HuH-7.5 (cell line): ENCODE measurements at places on chromosomes 5 and 9.
A peak's percentile ranks its signal among the peaks of the same experiment; 100 is the strongest.

- no peak for DNase-seq
Observed at GRCh38 chr5:109141222-109142200, 268.3 kb downstream of the PJA2 start.

DNA sequence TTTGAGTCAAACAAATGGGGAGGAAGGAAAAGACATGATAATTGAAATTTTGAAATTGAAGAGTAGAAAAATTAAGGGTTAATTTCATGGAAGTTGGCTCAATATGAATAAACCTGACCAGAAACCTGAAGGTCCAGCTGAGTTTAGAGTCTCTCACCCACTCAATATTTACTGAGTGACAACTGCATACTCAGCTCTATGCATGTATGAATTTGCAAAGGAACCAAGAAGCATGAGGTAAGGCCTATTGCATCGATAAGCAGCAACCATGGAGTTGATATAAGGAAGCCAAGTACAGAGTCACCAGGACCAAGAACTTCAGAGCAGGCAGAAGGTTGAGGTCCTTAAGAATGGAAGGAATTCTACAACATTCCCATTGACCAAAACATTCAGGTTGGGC lies 163.4 kb downstream of the SEMA5A start:
- DNase-seq: no peak

- DNase-seq: no peak
Observed at GRCh38 chr9:2595973-2596372, 25.6 kb upstream of the VLDLR start.

- DNase-seq: no peak
Observed at GRCh38 chr5:56004874-56005273, 10.1 kb upstream of the IL6ST start.

- DNase-seq: no peak
Observed at GRCh38 chr5:82221020-82221419, 57.1 kb downstream of the RPS23 start.

DNA sequence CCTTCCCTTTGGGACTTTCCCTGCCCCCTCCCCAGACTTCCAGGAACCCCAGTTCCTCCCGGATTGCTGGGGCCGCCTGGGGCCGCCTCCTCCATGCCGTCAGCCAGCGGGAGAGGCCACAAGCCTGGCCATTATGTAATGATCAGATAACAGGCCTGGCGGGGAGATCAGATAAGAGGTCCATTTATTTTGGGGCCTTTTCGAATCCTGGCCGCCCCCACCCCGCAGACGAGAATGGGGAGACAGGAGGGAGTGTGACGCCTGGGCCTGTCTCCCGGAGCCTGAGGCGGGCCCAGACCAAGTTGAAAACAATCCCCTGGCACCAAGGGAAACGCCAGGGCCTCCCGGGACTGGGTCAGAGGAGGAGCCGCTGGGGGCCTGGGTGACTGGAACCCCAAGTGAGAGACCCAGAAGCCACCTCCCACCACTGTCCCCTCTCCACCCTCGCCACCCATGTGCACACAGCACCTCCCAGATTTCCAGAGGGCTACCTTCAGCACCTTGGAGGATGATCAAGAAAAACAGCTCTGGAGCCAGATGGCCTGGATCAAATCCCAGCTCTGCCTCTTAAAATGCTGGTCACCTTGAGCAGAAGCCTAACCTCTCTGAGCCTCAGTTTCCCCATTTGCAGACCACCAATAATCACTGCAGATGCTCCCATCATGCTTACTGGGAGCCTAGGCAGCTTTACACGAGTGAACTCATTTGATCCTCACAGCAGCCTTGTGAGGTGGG lies 7.8 kb downstream of the ENG start:
- DNase-seq: no peak

- no peak for DNase-seq
Observed at GRCh38 chr5:92841604-92842155, 739.3 kb downstream of the NR2F1-AS1 start.

GRCh38 chr5:74185599-74185998 lies 454.9 kb downstream of the ENC1 start:
- no peak for DNase-seq

DNA sequence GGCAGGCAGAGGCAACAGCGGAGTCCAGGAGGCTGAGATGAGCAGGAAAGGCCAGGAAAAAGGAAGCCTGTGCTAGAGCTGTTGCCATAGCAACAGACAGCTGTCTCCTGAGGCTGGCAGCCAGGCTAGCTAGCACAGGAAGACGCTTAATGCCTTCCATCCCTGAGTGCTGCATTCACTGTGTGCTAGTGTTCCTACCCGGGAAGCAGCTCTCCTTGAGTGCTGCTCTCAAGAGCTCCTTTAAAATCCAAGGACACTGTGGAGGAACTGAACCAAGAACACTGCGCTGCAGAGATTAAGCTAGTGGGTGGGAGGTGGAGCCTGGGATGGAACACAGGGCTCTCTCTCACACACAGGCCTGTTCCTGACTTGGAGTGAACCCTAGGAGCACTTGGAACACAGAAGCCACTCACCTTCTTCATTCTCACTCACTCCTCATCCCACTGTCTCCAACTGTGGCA lies 53.5 kb upstream of the IL7R start:
- no peak for DNase-seq

GRCh38 chr5:161094411-161094810 lies 242.4 kb upstream of the ATP10B start:
- DNase-seq: no peak

- no peak for DNase-seq
Observed at GRCh38 chr5:102611312-102611711, 112.5 kb upstream of the SLCO6A1 start.

- no peak for DNase-seq
Observed at GRCh38 chr5:67202828-67203227, 6.2 kb upstream of the CD180 start.

- DNase-seq: no peak
Observed at GRCh38 chr9:2192356-2192979, 177.3 kb downstream of the SMARCA2 start.

DNA sequence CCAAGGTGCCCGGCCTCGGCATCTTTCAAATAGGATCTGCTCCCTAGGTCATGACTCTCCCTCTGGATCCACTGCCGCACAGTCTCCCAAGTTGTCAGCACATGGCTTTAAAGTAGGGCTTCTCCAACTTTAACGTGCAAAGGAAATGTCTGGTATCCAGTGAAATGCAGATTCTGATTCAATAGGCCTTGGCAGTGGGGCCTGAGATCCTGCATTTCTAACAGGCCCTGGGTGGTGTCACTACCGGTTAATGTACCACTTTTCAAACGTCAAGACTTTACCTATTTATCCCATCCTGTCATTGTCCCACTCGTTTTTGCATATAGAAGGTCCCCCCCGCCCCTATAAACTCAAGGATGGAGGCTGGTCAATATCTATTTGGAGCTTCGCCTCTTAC lies 137.6 kb upstream of the ZNF618 start:
- no peak for DNase-seq

GRCh38 chr5:145887217-145887616 lies 14.4 kb upstream of the GRXCR2 start:
- no peak for DNase-seq

DNA sequence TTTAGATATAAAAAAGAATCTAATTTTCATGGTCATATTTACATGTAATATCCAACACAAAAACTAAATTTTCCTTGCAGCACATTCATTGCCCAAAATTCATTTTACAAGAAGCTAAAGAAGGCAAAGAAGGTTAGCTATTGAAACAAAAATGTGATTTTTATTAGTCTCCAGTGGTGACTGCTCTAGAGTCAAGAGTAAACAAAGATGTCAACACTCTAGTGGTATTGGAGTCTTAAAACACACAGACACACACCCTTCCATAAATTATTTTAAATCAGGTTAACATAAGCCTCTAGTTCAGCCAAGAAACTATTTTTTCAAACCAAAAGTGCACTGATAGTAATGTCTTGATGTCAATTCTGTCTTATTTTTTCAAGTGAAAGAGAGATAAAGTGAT lies 329.2 kb downstream of the ZNF608 start:
- DNase-seq: no peak

- no peak for DNase-seq
Observed at GRCh38 chr5:11973469-11973868, 69.2 kb upstream of the CTNND2 start.

GRCh38 chr9:136172412-136173079 lies 32.4 kb downstream of the LHX3 start:
- no peak for DNase-seq

GRCh38 chr9:15240927-15241326 lies 66.1 kb downstream of the TTC39B start:
- DNase-seq: no peak

- DNase-seq: peak; percentile 78
Observed at GRCh38 chr5:43007246-43007910, 32.7 kb downstream of the ANXA2R start.

- DNase-seq: no peak
Observed at GRCh38 chr5:128144491-128144890, 60.9 kb downstream of the SLC12A2 start.

DNA sequence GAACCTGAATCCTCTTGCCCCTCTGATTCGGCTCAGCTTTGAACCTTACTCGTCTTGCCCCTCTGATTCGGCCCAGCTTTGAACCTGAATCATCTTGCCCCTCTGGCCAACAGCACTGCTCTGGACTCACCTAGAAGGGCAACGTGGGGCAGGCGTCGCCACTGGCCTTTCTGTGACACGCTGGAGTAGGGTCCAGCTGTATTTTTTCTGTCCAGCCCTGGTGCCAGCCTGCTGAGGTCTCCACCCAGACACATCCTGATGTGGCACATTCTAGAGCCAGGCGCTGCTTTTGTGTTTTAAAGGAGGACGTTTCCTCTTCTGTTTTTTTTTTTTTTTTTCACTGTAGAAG lies 15.2 kb upstream of the CPEB4 start:
- no peak for DNase-seq

DNA sequence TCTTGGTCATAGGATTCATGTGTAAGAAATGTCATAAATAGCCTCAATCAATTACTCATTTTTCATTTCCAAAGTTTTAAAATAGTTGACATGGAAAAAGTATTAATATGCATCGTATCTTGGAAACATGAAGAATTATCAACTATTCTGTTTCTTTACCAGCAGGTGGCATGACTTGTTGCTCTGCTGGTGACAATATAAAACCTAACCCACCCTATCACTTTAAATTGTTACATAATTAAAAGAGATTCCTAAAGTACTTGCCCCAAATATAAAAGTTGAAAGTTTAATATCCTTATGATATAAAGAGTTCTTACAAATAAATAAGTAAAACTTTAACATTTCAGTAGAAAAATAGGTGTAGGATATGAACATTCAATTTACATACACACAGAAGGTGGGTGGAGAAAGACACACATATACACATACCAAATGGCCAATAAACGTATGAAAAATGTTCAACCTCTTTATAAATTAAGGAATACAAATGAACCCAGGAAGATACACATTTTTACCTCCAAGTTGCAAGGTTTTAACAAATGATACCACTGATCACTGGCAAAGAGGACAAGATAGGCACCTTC lies 30.6 kb downstream of the MAP1B start:
- DNase-seq: no peak

DNA sequence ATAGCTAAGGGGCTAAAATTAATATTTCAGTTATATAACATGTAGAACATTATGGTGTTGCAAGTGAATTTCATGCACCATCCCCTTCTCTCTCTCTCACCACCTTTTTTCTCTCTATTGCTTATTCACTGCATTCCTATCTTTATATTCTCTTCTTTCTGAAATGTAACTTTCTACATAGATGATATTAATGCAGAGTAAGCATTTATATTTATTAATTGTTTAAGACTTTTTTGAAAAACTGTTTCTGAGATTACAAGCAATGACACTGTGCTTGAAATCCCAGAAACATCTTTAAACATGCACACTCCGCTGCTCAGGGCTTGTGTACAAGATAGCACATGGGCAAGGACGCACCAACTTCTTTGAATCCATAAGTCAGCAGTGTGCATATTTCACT lies 567.7 kb upstream of the SGCD start:
- no peak for DNase-seq

DNA sequence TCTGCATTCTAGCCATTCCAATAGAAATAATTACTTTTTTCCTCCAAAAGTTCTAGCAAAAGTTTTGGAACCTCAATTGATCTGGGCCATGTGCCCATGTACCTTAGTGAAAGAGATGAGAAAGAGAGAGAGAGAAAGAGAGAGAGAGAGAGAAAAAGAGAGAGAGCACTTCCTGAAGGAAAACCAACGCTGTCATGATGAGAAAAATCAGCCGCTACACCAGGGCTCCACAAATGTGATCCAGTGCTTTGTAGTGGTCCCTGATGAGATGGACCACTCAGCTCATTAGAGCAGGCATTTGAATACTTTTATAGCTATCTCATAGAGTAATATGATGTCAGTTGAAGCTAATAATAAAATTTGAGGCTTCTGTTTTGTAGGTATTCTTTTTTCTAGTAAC lies 7.7 kb upstream of the GAS1 start:
- no peak for DNase-seq

DNA sequence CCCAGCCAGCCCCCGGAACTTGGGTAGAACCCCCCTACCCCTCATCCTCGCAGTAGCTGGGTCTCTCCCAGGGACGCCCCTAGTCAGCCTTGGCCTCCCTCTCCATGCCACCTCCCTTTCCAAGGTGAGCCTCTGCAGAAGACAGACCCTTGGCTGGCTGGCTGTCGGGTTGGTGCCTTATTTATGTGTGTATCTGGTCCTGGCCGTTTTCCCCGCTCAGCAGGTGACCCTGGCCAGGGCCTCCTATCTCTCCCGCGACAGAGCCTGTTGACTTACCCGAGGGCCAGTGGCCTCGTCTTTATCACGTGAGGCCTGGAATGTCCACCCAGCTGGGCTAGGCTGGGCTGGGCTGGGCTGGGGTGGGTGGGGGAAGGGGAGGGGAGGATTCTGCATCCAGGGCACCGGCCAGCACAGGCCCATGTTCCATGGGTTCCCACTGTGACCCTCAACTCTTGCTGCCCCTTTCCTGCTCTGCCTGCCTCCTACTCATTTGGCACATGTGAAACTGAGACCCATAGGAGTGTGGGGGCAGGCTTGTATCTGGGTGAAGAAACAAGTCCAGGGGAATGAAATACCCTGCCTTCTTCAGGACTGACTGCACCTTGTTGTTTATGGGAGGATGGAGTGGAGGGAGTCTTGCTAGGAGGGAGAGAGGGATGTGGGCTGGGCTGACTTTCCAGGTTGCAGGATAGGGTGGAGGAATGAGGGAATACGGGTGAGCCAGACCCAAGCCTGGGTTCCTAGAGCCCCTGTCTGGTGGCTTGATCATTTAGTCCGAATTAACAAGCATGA lies 3.1 kb downstream of the CXXC5 start:
- peak; percentile 93 for DNase-seq

GRCh38 chr5:84257061-84257460 lies 127.6 kb downstream of the EDIL3 start:
- DNase-seq: no peak

DNA sequence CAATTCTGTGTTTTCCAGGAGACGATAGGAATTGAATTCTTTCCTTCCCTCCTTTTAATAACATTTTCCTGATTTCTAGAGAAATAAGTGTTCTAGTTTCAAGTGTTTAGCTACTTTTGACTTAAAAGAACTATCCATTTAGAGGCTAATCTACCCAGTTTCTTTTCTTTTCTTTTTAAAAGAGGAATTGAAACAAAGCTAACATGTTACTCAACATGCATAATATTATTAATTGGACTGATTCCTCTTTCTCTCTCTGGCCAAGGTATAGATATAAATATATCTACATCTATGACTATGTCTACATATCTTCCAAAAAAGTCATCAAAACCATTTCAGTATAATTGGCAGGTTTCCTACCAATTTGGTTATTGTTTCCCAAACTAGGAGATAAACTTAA lies 309.8 kb downstream of the TRPM3 start:
- no peak for DNase-seq
